Activated CD8-positive, alpha-beta T cell treated with anti-CD3 and anti-CD28 coated beads, Interleukin-2, amount 10 ng/mL, durations not matched to agents 7 days and 5 days (primary cell): ENCODE measurements at places on chromosomes 12 and 14. TPM values are rescaled to one million over a fixed set of nuclear protein-coding genes. Genes with fewer than 3 reads are reported as not detected.

KERA gene
- total RNA-seq: not detected

SIX4 gene
- total RNA-seq: not detected

GPRC5A gene
- total RNA-seq: not detected

ARHGEF25 gene
- total RNA-seq: 0.37 TPM

AMDHD1 gene
- 1.6 TPM for total RNA-seq

CDH24 gene
- total RNA-seq: 1.6 TPM

KRT86 gene
- 1.1 TPM for total RNA-seq

LACRT gene
- total RNA-seq: not detected

RERG gene
- total RNA-seq: not detected

IFNG-AS1 gene
- total RNA-seq: 0.21 TPM

DIABLO gene
- 47.1 TPM for total RNA-seq

GLT1D1 gene
- not detected for total RNA-seq

BIN2 gene
- 161 TPM for total RNA-seq

CDC42BPB gene
- total RNA-seq: 0.16 TPM

AKAP5 gene
- total RNA-seq: 2.1 TPM

CCDC196 gene
- not detected for total RNA-seq

TMEM229B gene
- total RNA-seq: 10.0 TPM

ABCD2 gene
- total RNA-seq: 22.5 TPM

RPS6KA5 gene
- 50.8 TPM for total RNA-seq

BCL11B gene
- 70.6 TPM for total RNA-seq
